ENCODE measurements at places on chromosomes 1 and 21.

- H3K36me3 ChIP-seq, result no peaks in the 10 kb centered on the region
- H3K27ac ChIP-seq, result no peak overlapping the region
- DNase-seq, result no peak
- peaks cover 13% of the 10 kb centered on the region for H3K4me1 ChIP-seq
- no peaks in the 10 kb centered on the region for H3K27me3 ChIP-seq
- H3K4me3 ChIP-seq, result no peak overlapping the region
Measured at GRCh38 chr1:25427696-25428095, 3.0 kb upstream of the MACO1 start.

DNA sequence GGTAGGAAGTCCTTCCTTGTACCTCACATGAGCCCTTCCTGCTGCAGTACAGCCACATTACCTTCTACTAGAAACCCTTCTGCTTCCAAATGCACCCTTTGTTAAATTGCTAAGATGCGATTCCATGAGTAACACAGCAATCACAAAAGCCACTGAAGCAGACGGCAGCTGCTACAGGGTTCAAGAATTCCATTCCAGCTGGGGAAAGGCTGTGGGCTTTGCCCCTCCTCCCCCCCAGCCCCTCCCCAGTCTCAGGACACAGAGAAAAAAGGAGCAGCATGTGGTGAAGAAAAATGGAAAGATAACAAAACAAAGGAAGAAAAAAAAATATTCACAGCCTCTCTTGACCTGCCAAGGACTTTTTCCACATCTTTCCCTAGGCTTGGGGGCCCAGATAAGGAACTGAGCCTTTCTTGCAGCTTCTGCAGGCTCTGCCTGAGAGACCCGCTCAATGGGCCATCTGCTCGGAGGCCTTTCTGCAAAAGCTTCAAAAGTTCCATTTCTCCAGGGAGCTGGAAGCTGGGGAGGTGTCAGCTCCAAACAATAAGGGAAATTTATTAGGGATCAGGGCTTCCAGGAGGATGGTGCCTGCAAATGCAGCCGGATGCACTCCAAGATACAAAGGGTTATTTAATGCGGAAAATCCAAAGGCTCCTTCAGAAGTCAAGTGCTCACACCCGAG, 72.1 kb downstream of the SYT2 start:
- H3K36me3 ChIP-seq, result no peaks in the 10 kb centered on the region
- H3K4me1 ChIP-seq, result peaks cover 4% of the 10 kb centered on the region
- H3K4me3 ChIP-seq, result no peak overlapping the region

- no peaks in the 10 kb centered on the region for H3K4me1 ChIP-seq
- no peak for DNase-seq
- peaks cover 20% of the 10 kb centered on the region for H3K27me3 ChIP-seq
- no peak overlapping the region for H3K27ac ChIP-seq
Measured at GRCh38 chr1:170503665-170504064, 28.3 kb upstream of the GORAB start.

DNA sequence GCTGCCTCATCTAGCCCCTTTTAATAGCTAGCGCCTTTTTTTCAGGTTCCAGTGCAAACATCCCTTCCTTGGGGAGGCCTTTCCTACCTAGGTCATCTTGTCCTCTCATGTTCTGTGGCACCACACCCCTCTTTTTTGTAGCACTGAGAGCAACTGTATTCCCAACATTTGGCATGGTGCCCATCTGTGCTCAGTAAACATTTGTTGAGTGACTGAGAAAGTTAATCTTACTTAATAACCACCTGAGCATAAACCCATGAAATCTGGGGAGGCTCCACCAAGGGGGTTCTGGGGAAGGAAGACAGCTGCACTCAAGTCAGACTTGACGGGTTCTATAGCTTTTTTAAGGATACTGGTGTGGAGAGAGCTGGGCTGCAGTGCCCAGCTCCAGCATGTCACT, 90.0 kb downstream of the NOS1AP start:
- no peak for DNase-seq
- H3K27me3 ChIP-seq, result peaks cover 5% of the 10 kb centered on the region
- H3K36me3 ChIP-seq, result no peaks in the 10 kb centered on the region
- no peak overlapping the region for H3K4me3 ChIP-seq
- no peak overlapping the region for H3K27ac ChIP-seq
- H3K4me1 ChIP-seq, result no peaks in the 10 kb centered on the region

All from naive thymus-derived CD8-positive, alpha-beta T cell (primary cell).